Stimulated activated CD4-positive, alpha-beta T cell treated with anti-CD3 and anti-CD28 coated beads, Interleukin-2, amount 100 ng/mL, for 24 hours (primary cell): ENCODE measurements at places on chromosomes 7 and 10.

DNA sequence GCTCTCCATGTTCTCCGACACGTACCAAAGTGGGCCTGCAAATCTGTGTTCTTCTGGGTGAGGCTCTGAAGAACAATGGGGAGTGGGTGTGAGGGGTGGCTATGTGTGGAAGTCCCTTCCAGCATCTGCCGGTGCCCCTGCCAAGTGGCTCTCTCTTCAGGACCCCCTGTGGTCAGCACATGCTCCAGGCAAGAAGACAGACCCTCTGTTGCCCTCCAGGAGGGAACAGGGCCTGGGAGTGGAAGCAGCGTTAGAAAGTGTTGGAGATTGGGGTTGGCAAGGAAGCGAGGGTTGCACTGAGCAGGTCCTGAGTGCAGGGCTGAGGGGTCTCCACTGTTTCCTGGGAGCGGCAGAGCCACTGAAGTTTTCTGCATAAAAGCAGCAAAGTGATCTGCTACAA lies 60.5 kb downstream of the EMX2 start:
- no peak for DNase-seq

DNA sequence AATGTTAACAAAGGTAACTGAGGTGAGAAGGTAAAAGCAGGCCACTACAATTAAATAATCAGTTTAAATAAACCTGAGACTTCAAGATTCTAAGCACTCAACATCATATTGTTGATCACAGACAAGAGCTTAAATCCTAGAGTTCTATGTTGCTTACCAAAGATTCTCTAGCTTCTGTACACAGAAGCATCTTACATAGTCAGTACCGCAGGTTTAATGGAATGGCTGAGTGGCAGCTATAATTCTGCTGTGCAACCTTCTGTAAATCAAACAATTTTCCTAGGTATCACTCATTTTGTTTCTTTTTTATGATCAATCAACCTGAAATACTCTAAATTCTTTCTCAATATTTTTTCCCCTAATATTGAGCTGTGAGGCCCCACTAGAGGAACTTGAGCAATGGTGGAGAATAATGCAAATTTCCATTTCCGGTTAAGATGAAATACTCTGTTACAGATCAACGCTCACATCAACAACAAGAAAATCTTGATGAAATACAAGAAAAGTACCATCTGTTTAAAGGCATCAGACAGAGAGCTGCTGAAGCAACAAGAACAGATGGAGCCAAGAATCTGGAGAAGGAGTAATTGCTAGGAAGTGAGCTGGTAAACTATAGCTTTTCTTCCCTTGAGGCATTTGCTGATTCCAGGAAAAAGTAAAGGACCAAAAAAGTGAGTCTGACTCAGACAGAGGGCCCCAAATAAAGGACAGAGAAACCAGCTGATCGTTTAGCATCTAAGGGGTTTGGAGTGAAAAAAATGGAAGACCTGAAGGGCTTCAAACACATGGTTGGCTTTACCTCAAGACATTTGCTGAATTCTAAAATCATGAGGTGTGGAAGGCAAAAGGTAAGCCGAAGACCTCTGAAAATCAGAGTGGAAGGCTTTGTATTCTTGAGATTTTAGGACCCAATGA lies 22.6 kb downstream of the PNPLA8 start:
- DNase-seq: no peak

DNA sequence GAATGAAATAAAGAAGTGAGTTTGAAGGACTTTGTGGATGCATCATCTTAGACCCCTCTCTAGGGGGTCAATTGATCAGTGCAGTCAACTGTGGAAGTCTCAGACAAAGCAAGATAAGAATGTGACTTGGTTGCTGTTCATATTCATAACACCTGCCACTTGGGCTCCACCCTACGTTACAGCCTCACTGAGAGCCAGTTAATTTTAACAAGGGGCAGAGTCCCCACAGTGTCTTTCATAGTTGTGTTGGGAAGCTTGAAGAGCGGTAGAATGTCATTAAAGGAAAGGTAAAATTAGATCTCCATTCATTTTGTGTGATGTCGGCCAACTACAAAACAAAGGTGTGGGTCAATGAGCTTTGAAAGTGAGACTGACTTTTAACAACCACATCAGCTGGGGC lies 442.1 kb upstream of the C7orf33 start:
- no peak for DNase-seq

- DNase-seq: no peak
Observed at GRCh38 chr10:31768467-31768866, 160.2 kb downstream of the ARHGAP12 start.

- no peak for DNase-seq
Observed at GRCh38 chr10:113765910-113766309, 14.4 kb downstream of the PLEKHS1 start.

DNA sequence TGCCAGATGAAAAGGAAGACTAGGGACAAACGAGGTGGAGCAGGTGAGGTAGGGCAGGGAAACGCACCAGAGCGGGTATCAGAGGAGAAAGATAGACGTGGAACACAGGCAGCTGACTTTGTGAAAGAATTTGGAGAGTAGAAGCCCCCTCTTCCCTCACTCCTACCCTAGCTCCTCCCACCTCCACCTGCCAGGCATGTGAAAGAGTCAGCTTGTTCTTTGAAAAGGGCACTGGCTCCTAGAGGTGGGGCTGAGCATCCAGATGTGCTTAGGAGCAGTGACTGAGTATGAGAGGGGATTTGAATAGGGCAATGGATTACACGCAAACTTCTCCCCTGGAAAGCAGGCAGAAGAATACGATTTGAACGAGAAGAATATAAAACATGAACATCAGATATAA lies 174.2 kb upstream of the INHBA start:
- no peak for DNase-seq

GRCh38 chr10:102814873-102815661 lies 22.1 kb downstream of the CYP17A1 start:
- no peak for DNase-seq

DNA sequence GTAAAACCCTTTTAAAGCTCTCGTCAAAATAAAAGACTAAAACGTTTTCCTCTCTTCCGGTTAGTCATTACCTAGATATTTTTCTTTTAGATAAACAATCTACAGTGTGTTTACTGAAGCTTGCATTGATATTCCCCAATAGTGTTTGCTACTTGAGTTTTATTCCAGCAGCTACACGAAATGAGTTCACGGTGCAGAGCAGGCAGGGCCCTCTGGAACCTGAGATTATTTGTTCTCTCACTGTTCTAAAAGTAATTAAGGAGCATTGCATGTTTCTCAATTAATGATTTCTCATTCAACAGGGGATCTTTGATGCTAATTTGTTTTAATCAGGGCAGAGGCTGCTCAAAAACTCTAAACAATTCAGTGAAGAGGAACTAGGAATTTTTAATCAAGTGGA lies 319.7 kb downstream of the GFRA1 start:
- no peak for DNase-seq

DNA sequence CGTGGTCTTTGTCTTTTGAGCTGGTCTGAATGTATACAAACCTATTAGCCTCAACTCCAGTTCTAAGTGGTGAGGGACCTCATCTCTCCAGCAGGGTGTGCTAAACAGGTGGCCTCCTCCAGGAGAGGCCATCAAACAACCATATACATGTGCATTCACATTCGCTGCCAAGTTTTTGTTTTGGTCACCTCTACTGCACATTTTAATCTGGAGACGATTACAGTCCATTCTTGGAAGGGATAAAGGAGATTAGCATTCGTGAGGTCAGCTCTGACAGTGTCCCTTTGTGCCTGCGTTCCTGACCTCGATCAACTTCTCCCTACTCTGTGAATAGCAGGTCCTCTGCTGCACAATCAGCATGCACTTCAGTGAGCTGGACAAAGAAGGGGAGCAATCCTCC lies 60.8 kb downstream of the RHOBTB1 start:
- no peak for DNase-seq

DNA sequence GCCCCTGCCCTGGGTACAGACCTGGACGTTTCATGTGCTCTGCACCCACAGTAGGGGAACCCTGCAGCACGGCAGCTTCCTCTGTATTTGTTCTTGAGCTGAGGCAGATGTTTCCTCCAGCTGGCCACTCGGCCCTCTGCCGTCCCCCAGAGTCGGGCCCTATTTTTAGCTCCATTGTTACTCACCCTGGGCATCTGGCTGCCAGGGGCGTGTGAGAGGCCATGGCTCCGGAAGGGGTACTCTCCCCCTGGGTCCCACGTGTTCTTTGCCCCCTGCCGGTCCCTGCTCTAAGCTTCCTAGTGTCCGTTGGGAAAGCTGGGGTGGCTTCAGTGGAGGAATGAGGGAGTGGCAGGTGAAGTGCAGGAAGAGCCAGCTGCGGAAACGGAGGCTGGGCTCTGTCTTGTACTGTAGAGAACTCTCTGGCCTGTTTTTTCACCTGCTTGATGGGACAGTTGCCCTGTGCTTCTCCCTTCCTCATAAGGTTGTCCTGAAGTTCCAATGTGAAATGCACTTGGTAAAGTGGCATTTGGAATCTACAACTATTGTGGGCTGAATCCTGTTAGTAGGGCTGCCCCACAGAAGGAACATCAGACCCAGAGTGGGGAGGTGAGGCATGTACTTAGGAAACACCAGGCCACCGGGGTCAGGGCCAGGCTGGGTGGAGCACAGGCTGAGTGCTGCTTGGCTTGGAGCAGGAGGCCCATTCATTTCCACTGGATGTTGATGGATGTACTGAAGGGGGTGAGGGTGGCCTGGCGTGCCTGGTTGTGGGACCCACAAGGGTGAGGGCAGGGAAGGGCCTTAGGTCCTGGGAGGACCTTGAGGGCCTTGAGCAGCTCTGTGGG lies 30.6 kb downstream of the PALD1 start:
- DNase-seq: no peak

GRCh38 chr7:137791930-137792329 lies 54.8 kb downstream of the DGKI start:
- DNase-seq: no peak

DNA sequence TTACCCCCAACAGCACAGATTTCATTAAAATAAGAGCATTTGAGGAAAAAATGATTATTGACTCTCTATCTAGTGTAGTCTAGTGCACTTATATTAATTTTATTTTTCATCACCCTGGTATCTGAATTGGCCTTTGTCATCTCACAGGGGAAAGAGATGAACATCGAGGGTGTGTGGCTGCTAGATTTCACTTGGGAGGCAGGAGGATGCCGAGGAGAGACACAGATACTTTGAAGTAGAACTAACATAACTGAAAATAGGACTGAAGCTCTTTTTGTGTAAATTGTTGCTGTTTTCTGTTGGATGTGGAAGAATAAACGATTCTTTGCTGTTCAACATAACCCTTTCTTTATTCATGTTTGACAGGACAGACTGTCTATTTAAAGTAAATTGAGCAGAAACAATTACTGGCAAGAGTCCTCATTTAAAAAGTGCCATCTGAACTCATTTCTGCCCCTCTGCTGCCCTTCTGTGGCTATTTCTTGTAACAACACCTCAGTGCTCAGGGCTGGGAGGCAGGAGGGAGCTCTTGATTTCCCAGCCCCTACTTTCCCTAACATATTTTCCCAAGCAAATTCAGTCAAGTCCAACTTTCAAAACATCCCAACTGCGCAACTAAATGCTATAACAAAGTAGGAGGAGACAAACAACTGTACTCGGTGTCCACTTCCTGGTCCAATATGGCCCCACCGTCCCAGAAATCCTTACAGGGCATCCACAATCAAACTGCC lies 15.6 kb downstream of the LYZL1 start:
- DNase-seq: peak; percentile 20

- DNase-seq: no peak
Observed at GRCh38 chr10:59106441-59106840, 70.0 kb upstream of the PHYHIPL start.

DNA sequence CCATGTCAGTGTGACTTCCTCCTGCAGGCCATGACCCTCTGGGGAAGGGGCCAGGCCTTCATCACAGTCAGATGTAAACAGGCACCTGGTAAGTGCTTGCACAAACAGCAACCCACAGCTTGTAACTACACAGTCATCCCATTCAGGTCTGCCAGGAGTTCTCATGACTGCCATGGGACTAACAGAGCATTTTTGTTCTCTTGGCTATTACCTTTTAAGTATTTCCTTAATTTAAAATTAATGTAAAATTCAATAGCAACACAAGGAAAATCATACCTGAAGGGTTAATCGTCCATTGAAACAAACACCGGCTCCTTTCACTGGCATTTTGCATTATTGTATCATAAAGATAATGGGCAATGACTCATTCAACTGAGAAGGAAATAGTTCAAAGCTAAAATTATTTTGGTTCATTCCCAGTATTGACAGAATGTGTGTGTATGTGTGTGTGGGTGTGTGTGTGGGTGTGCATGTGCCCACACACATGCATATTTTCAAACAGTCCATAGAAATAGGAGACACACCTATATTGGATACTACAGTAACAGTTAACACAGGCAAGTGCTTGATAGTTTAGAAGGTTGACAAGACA lies 307.9 kb downstream of the WDR11 start:
- no peak for DNase-seq

DNA sequence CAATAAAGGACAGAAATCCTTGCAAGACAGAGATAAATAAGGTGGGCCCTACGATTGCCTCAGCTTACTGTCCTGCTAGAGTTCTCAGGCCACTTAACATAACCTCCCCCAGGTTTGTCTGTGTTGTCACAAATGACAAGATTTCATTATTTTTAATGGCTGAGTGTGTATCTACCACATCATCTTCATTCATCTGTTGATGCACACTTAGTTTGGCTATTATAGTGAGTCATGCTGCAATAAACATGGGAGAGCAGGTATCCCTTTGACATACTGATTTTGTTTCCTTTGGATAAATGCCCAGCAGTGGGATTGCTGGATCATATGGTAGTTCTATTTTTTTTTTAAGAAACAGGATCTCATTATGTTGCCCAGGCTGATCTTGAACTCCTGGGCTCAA lies 60.6 kb downstream of the PRTFDC1 start:
- no peak for DNase-seq

DNA sequence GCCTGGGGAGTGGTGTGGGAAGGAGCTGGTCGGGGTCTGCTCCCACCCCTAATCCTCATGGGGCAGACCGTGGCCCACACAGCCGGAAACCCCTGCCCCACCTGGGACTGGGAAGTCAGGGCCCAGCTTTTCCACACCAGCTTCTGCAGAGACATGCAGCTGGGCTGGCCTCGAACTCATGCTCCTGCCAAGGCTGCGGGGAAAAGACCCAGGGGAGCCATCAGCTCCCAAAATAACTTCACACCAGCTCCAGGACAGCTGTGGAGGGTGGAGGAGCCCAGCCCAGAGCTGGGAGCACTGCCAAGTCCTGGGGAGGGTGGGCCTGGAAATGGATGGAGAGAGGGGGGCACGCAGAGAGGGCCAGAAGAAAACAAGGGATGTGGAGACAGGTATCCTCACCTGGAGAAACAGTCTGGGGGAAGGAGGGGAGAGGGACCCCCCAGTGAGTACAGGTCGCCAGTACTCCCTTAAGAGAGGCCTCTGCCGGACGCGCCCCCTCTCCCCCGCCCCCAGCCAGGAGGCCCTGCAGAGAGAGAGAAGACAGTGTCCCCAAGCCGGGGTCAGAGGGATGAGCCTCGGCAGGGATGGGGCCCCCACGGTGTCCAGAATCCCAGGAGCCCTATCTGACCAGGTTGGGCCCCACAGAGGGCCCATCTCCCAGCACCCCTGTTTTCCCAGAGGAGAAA lies 11.5 kb upstream of the GRIFIN start:
- DNase-seq: no peak
